Pons (tissue), 1 donor: ENCODE measurements at places on chromosomes 12 and 14.

DNA sequence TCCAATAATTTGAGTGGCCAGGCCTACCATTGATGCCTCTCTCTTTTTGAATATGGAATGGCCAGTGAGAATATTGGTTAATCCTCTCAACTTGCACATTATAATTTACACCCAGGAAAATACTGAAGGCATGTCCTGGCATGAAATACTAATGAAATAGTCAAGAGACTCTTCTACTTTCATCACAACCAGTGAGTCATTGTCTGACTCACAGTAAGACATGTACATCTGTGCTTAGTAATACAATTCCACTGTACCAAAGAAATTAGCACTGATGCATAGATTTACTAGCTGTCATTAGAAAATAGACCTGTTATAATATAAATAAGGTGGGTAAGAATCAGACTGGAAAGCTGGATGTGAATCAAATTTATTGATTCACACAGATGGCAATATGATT lies 31.6 kb downstream of the KCNC2 start:
- DNase-seq, result no peak

- DNase-seq, result no peak
These were observed 83.0 kb downstream of the EPS8 start for GRCh38 chr12:15706010-15706676.

GRCh38 chr14:44912041-44912869 lies 49.5 kb downstream of the KLHL28 start:
- no peak for DNase-seq

- DNase-seq, result no peak
These were observed 2.5 kb downstream of the USP44 start for GRCh38 chr12:95548539-95549391.

GRCh38 chr12:53191096-53191884 lies 10.6 kb upstream of the CSAD start:
- no peak for DNase-seq

- no peak for DNase-seq
These were observed 1117.0 kb downstream of the FLRT2 start for GRCh38 chr14:86646696-86647690.

GRCh38 chr12:103588680-103589079 lies 1.6 kb downstream of the STAB2 start:
- no peak for DNase-seq

DNA sequence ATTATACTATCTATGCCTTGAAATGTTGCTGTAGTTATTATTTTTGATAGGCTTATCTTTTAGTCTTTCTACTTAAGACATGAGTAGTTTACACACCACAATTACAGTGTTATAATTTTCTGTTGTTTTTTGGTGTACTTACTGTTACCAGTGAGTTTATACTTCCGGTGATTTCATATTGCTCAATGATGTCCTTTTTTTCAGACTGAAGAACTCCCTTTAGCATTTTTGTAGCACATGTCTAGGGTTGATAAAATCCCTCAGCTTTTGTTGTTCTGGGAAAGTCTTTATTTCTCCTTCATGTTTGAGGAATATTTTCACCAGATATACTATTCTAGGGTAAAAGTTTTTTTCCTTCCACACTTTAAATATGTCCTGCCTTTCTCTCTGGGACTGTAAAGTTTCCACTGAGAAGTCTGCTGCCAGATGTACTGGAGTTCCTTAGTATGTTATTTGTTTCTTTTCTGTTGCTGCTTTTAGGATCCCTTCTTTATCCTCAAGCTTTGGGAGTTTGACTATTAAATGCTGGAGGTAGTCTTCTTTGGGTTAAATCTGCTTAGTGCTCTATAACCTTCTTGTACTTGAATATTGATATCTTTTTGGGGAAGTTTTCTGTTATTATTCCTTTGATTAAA lies 41.5 kb upstream of the FERMT2 start:
- DNase-seq, result no peak

DNA sequence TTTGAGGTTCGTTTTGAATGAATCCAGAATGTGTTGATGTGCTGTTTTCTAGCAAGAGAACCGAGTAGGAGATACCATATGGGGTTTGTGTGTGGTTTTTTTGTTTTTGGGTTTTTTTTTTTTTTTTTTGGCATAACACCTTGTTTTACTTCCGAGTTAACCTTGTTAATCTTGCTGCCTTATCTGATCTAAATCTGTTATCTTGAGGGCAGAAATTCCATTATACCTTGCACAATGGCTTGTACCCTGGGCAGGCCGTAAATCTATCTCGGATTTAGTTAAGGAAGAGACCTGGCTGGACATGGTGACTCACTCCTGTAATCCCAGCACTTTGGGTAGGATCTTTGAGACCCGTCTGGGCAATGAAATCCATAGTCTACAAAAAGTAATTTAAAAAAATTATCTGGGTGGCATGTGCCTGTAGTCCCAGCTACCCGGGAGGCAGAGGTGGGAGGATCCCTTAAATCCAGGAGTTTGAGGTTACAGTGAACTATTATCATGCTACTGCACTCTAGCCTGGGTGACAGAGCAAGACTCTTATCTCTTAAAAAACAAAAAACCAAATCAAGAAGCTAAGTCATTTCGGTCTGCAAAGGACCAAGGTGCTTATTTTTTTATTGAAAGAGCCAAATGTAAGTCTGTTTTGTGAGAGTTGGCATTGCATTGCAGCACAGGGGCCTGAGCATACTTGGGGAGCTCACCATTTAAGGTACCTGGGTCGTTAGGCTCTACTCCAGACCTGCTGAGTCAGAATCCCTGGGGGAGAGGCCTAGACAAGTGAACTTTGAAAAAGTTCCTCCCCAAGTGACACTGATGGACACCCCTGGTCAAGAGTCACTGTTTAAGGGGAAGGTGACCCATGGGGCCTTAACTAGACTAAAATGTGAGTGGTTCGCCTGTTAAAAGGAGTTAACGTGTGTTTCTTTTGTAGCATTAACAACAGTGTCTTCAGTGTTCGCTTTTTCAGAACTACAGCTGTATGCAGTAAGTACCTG lies 6.7 kb downstream of the DLST start:
- DNase-seq, result no peak

- no peak for DNase-seq
These were observed 456 bp upstream of the TMPO start for GRCh38 chr12:98514982-98515286.

GRCh38 chr12:52268212-52268611 lies 6.2 kb upstream of the KRT86 start:
- no peak for DNase-seq

GRCh38 chr12:113298861-113299545 lies 35.9 kb downstream of the SLC8B1 start:
- DNase-seq, result peak; percentile 43

DNA sequence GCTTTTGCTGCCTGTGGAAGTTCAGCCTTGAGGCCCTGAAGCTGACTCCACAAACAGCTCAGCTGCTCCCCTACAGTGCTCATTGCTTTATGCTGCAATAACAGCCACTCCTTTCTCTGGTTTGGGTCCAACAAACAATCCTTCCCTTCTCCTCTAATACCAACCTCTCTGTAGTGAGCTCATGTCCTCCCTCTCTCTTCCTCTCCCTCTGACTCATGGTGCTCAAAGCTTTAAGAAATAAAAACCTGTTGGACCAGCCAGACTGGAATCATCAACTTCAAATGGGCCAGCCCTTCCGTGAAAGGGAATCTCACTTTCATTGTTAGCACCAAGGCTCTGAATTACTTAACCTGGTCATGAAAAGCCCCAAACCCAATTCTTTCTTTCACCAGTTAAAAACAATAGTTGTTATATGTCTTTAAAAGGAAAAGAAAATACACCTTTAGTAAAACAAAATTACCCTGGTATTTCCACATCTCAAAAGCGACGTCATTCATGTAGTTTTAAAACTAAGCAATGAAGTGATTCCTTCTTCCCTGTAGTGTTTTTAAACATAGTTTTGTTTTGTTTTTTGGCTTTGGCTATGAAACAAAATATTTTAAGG lies 126.4 kb downstream of the DUSP6 start:
- DNase-seq, result no peak

- DNase-seq, result peak; percentile 93
These were observed 43.9 kb downstream of the SSPN start for GRCh38 chr12:26239122-26239851.

GRCh38 chr12:32702946-32703345 lies 23.8 kb downstream of the DNM1L start:
- DNase-seq, result no peak

DNA sequence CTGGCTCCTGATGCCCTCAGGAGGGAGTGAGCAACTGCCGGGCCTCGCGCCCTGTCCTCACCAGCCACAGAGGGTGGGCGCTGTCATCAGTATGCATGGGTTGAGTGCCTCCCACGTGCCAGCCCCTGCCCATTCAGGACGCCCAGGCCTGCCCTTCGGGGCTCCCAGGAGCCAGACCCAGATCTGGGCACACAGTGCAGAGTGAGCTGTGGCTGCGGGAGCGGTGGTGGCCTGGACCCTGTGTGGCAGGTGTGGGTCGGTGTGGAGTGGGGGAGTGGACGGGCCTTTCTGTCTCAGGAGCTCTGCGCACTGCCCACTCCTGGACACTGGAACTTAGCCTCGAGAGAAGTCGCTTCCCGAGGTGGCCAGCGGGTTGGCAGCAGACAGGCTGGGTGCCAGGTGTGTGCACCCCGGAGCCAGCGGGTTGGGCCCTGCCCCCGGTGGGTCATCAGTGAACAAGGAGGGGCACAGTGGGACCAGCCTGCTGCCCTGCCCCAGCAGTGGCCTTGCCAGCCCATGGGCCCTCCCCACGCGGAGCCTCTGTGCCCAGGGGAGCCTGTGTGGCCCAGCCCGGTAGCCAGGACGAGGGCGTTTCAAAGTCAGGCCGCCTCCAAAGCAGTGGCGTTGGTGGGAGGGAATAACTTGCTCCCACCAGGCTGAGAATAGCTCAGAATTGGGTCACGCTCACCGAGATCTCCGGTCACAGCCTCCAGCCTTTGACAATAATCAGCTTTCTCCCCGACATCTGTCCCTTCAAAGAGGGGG lies 9.5 kb downstream of the TRMT61A start:
- DNase-seq, result no peak

DNA sequence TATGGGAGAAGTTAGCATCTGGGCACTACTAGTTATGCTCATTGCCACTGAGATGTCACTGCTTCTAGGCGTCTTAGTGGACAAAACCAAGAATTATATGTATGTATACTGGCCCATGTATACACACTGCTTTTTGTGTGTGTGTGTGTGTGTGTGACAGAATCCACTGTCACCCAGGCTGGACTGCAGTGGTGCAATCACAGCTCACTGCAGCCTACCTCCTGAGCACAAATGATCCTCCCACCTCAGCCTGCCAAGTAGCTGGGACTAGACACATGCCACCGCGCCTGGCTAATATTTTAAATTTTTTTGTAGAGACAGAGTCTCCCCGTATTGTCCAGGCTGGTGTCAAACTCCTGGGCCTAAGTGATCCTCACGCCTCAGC lies 25.2 kb downstream of the LIMA1 start:
- DNase-seq, result no peak

DNA sequence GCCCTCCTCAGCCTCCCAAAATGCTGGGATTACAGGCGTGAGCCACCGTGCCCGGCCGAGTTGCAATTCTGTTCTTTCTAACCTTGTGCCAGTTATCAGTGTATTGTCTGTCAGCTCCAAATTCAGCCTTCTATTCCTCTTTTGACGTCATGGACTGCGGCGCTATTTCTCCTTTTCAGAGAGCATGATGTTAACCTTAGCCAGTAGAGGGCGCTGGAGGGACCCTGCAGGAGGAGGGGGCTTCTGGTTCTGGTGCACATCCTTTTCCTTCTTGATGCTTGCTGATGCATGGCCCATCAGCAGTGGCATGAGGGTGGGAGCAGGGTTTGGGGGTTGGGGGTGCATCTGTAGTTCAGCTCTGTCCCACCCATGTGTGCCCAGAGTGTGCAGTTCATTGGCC lies 179.3 kb upstream of the RMST start:
- no peak for DNase-seq

GRCh38 chr14:79037106-79037505 lies 866.9 kb downstream of the NRXN3 start:
- DNase-seq, result no peak

GRCh38 chr12:130633771-130634170 lies 82.3 kb downstream of the RIMBP2 start:
- DNase-seq, result peak; percentile 70

GRCh38 chr14:105498430-105499255 lies 7.6 kb downstream of the TEDC1 start:
- DNase-seq, result peak; percentile 78

GRCh38 chr12:93032758-93033157 lies 103.7 kb upstream of the EEA1 start:
- DNase-seq, result no peak

- DNase-seq, result no peak
These were observed 116.7 kb downstream of the CACNA1C start for GRCh38 chr12:2169489-2169888.

GRCh38 chr12:132812631-132813305 lies 15.9 kb downstream of the GOLGA3 start:
- no peak for DNase-seq

DNA sequence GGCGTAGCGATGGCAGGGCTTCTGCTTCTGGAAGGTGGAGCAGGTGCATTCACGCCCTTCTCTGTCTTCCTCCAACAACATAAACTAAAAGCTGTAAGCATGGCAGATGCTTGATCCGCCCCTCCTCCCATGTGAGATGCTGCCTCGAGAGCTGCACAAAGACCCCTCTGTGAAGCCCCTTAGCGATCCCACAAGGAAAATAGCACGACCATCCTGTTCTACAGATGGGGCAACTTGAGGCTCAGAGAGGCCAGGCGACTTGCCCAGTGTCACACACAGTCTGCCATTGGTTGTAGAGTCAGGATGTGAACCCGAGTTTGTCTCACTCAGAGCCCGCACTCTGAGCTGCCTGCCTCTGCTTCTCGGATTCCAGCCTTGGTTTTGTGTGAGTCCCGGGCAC lies 144.4 kb downstream of the SCARB1 start:
- DNase-seq, result no peak

DNA sequence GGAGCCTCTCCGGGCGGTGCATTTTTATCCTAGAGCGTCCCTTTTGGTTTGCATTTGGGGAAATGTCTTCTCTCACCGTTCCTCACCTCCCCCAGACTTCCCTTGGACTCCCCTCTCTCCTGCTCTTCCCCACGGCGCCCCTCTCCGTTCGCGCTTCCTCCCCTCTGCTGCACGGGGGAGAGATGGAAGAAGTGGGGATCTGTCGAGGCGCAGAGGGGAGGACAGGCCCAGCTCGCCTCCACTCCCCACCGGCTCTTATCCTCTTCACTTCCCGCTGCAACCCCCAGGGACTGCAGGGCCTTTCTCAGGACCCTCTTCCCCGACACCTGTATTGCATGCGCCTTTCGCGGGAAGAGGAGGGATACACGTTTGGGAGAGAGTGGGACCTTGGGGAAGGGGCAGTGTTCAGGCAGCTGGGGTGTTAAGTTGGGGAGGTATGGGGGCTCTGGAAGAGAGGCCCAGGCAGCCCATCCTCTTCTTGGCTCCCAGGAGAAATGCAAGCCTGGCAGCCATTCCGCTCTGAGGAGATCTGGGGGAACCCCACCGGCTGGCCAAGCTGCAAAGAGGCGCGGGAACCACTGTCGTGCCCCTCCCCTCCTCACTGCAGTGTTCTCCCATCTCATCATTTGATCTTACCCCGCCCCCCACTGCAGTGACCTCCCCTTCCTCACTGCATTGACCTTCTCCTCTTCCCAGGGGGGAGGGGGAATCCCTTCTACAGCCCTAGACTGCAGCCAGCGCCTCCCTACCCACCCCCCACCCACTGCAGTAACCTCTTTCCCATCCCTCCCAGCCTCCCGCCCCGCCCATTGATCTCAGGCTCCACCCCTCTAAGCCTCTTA lies 788 bp downstream of the ENO2 start:
- DNase-seq, result no peak

GRCh38 chr14:100115726-100116125 lies 43.7 kb downstream of the DEGS2 start:
- DNase-seq, result peak; percentile 98
